ENCODE measurements at places on chromosomes 1 and 21. TPM values are rescaled to one million over a fixed set of nuclear protein-coding genes. Genes with fewer than 3 reads are reported as not detected.

The NPR1 gene
- total RNA-seq: 24.9 TPM

DNA sequence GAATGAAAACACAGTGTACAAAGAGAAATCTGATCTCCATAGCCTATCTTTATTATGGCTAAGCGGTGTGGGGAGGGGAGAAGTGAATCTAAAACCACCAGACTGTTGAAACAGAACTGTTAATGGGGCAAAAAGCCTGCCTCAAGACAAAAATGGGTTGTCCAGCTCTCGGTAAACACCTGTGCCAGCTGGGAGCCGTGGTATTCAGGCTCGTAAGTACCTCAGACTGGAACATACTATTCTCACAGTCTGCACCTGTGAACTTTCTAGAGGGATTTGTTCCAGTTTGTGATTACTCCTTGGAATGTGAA lies 42.7 kb upstream of the ATP1A1 start:
- no peak for DNase-seq
- H3K27me3 ChIP-seq: no peaks in the 10 kb centered on the region

GRCh38 chr1:115428256-115428655 lies 90.2 kb upstream of the NGF start:
- DNase-seq: no peak
- no peaks in the 10 kb centered on the region for H3K36me3 ChIP-seq
- H3K27me3 ChIP-seq: peaks cover 6% of the 10 kb centered on the region
- H3K4me3 ChIP-seq: no peak overlapping the region
- H3K4me1 ChIP-seq: no peaks in the 10 kb centered on the region
- H3K27ac ChIP-seq: no peak overlapping the region

DNA sequence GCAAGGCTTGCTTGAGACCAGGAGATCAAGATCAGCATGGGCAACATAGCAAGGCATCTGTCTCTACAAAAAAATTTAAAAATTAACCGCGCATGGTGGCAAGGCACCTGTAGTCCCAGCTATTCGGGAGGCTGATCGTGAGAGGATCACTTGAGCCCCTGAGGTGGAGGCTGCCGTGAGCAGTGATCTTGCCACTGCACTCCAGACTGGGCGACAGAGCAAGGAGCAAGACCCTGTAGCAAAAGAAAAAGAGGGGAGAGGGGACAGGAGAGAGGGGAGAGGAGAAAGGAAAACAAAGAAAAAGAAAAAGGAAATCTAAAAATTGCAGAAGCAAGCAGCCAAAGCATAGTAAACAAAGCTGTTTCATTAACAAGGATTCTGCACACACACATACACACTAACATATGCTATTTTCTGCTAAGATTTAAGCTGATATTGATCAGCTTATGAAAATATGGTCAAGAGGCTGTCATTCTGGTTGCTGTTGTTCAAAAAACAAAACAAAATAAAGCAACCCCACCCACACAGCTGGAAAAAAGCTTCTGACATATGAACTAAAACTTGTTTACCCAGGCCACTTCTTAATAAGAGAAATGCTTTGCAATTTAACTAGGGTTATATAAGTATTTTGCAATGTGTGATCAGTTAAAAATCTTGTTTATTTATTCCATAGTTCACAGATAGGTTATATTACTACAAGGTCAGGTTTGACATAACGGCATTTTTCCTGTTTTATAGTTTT lies 1.8 kb downstream of the ARNT start:
- DNase-seq: no peak
- peaks cover 32% of the 10 kb centered on the region for H3K4me1 ChIP-seq
- H3K4me3 ChIP-seq: peak overlapping the region; percentile 99

GRCh38 chr1:197868751-197869489 lies 33.5 kb upstream of the C1orf53 start:
- no peaks in the 10 kb centered on the region for H3K4me1 ChIP-seq
- no peaks in the 10 kb centered on the region for H3K36me3 ChIP-seq
- H3K4me3 ChIP-seq: no peak overlapping the region
- H3K27me3 ChIP-seq: no peaks in the 10 kb centered on the region
- H3K27ac ChIP-seq: no peak overlapping the region

- H3K4me1 ChIP-seq: no peaks in the 10 kb centered on the region
- peaks cover 6% of the 10 kb centered on the region for H3K27me3 ChIP-seq
- no peak overlapping the region for H3K4me3 ChIP-seq
These were observed 79.4 kb downstream of the WDR4 start for GRCh38 chr21:42799948-42800347.

- H3K4me3 ChIP-seq: peak overlapping the region; percentile 50
- H3K4me1 ChIP-seq: peaks cover 23% of the 10 kb centered on the region
- H3K27me3 ChIP-seq: peaks cover 75% of the 10 kb centered on the region
- no peaks in the 10 kb centered on the region for H3K36me3 ChIP-seq
- no peak for DNase-seq
These were observed 2.5 kb downstream of the LORICRIN start for GRCh38 chr1:153262070-153262366.
